ENCODE measurements at places on chromosomes 5 and 9.
A peak's percentile ranks its signal among the peaks of the same experiment; 100 is the strongest.

DNA sequence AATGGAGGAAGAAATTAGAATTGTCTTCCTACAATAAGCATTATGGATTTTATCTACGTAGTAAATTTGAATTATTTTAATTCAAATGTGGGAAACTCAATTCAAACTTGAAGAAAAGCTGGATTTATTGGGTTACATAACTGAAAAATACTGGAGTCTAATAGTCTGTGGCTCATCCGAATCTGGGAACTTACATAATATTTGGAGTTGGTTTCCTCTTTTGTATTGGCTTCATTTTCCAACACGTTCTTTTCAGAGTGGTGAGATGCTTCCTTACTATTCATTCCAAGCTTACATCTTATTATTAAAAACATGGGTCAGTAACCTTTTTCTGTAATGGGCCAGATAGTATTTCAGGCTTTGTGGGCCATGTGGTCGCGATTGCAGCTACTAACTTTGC, 164.8 kb downstream of the ARHGAP26 start:
- DNase-seq: no peak

- no peak for DNase-seq
These were observed 723.7 kb downstream of the PRELID2 start for GRCh38 chr5:145111420-145111819.

- no peak for DNase-seq
These were observed 88.0 kb downstream of the TENT4A start for GRCh38 chr5:6801236-6801635.

- DNase-seq: no peak
These were observed 13.5 kb upstream of the TSSK1B start for GRCh38 chr5:113448252-113448651.

DNA sequence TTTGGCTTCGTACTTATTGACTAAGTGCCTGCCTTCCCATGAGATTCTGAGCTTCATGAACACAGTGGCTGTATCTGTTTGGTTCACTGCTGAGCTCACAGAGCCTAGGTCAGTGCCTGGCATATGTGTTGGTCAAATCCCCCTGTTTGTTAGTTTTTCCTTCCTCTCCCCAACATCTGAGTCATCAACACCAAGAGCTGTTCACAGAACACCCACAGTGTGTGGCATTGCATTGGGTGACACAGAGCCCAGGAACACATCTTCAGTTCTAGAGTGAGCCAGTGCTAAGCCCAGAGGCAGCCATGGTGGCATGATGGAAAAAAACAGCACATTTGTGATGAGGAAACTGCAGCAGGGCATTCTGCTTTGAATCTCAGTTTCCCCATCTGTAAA, 294.6 kb downstream of the SEC61B start:
- no peak for DNase-seq

DNA sequence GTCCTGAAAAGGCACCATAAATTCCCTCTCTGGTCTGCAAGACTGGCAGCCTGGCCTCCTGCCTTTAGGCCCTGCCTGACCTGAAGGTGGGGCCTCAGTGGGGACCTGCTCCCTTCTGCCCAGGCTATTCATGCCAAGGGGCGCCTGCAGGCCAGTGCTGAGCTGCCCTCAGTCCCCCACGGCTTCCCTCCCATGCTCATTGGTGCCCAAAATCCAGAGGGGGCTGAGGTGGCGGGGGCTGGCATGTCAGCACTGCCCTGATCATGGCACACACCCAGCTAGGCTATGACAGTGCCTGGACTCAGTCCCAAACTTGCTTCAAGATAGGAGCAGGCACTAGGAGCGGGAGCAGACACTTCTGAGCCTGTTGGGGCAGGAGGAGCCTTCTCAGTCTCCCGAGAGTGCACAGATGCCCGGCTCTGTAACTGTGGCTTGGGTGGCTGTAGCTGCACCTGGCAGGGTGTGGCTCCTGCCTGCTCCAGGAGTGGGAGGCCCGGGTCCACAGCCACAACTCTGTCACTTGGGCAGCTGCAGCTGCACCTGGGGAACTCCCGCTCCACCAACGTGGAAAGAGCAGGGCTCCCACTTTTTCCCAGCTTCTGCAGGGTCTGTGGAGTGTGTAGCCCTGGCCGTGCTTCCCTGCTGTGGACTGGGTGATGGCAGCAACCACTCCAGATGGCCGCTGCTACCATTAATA, 49.0 kb downstream of the NDUFAF2 start:
- no peak for DNase-seq

GRCh38 chr9:15157381-15157780, 149.6 kb downstream of the TTC39B start:
- DNase-seq: no peak

GRCh38 chr9:112170235-112170634, 4.9 kb downstream of the SUSD1 start:
- DNase-seq: no peak

DNA sequence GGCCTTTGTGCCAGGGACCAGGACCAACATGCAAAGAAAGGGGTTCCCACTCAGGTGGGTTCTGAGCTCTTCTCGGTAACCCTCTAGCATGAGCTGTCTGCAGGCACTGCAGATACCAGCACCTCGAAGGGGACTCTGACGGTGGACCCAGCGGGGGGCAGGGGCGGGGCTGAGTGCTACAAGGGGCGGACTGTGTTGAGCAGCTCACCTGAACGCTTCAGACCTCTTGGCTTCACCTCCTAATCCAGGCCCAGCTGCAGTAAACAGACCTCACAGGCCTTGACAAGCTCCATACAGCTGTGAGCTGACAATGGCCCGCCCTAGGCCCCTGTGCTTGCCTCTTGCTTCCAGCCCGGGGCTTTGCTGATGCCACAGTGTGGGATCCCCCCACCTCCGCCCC, 48.4 kb downstream of the C9orf50 start:
- no peak for DNase-seq

GRCh38 chr9:81112627-81113452, 576.5 kb downstream of the TLE1 start:
- no peak for DNase-seq

- no peak for DNase-seq
These were observed 43.5 kb downstream of the LPAR1 start for GRCh38 chr9:110994771-110995241.

DNA sequence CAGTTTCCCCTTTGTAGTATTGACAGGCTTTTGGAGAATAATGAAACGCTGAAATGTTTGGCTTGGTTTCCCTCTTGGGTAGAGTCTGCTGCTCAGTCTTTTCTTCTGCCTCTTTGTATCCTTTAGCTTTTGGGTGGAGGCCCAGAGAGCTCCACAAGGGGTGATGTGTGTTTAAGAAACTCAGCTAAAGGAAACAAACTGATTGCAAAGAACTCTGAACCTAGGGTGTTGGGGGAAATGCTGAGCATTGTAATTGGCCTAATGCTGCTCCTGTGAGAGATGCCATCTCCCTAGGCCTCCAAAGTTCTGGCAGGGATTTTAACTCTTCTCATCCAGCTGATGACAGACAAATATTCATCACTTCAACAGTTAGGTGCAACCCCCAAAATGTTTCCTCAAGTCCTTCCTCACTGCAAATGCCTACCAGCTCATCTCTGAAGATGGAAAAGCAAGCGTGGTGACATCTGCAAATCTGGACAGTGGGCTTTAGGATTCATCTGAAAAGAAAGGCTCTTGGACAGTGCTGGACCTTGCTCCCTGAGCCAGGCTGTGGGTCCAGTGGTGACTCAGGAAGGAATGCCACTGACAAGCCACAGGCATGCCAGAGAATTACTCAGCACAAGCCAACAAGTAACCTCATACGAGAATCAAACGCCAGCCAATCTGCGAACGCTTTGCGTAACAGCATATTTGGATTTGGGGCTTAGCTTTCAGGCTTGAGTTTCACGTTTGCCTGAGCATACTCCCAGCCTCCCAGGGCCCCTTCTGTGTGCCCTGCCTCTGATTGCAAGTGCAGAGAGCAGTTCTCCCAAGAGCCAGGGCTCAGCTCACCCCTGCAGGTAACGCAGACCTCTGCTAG, 30.5 kb upstream of the ZSWIM6 start:
- DNase-seq: no peak

DNA sequence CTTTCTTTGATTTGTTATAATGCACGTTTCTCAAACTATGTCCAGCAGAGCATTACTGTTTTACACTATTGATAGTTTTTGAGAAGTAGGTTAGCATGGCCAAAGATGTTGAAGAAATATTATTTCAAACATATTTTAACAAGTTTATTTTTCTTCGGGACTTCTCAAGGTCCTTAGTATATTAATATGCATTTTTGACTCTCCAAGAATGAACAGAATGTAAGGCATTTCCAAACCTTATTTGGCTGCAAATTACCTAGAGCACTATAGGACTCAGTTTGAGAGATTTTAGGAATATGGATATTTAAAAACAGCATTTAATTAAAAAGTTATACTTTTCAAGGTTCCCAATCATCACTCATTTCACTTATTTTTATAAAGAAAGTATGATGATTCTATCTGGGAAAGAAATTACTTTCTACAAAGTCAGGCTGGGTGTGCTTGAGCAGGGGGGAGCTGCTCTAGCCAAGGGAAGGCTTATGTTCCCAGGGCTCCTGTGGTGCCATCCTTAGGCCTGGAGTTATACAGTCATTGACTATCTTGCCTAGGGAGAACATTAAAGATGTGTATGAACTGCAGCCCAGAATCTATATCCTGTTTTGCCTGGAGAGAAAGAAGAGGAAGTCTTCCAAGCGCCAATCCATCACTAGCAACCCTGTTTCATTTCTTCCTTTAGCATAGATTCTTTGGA, 27.6 kb upstream of the NREP start:
- no peak for DNase-seq

- no peak for DNase-seq
These were observed 13.8 kb downstream of the TBC1D2 start for GRCh38 chr9:98241357-98242300.

- no peak for DNase-seq
These were observed 21.0 kb downstream of the GLRX start for GRCh38 chr5:95801532-95801931.

DNA sequence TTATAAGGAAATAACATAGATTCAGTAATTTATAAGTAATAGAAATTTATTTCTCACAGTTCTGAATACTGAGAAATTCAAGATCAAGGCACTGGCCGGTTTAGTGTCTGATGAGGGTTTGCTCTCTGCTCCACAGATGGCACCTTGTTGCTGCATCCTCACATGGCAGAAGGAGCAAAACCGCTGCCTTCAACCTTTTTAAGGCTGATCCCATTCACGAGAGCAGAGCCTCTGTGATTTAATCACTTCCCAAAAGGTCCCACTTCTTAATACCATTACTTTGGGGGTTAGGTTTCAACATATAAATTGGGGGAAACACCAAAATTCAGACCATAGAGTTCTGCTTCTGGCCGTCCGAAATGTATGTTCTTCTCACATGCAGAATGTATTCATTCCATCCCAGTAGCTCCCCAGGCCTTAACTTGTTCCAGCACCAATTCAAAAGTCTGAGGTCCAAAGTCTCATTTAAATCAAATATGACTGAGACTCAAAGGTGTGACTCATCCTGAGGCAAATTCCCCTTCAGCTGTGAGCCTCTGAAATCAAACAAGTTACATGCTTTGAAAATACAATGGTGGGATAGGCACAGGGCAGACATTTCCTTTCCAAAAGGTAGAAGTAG, 30.6 kb downstream of the BAAT start:
- DNase-seq: no peak

DNA sequence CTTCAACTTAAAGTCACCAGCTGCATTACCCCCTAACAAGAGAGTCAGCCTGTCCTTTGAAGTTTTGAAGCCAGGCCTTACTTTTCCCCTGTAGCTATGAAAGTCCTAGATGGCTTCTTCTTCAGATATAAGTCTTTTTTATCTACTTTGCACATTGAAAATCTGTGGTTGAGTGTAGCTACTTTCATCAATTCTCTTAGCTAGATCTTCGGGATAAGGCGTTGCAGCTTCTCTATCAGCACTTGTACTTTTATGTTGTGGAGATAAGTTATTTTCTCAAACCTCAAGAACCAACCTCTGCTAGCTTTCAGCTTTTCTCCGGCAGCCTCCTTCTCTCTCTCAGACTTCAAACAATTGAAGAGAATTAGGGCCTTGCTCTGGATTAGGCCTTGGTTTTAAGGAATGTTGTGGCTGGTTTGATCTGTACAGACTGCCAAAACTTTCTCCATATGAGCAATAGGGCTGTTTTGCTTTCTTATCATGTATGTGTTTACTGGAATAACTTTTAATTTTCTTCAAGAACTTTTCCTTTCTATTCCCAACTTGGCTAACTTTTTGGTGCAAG, 21.6 kb downstream of the CATSPER3 start:
- DNase-seq: no peak

GRCh38 chr5:11130131-11130530, 369.1 kb upstream of the DAP start:
- DNase-seq: no peak

- no peak for DNase-seq
These were observed 468.1 kb downstream of the SPATA31D1 start for GRCh38 chr9:82456642-82457041.

DNA sequence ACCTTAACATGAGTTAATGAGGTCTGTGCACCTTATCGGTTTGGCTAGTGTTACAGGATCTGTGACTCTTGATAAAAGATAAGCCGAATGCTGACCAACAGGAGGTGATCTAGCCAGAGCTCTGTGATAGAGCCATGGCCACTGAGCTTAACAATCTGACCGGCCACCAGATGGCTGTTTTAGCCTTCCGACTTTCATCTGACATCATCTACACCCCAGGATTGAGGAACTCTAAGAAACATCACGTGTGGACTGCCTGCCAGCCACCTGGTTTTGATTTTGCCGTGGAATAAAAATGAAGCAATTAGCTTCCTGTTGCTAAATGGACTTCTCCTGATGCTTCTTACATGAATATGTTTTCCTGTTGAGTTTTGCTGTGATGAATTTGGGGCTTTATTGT, 281.3 kb downstream of the CEMIP2 start:
- no peak for DNase-seq

DNA sequence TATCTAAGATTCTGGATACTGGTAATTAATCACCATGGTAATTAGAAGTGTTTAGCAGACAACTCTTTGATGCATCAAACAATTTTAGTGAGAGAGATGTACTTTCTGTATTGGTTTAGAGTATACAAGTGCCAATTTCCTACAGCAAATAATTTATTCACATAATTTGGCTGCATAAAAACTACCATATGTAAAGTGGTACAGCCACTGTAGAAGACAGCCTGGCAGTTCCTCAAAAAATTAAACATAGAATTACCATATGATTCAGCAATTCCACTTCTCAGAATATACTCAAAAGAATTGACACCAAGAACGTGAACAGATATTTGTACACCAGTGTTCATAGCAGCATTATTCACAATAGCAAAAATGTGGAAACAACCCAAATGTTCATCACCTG, 36.2 kb downstream of the PHAX start:
- no peak for DNase-seq

GRCh38 chr5:42811591-42812446, at the start of gene SELENOP:
Gene SELENOP, minus strand, starts transcription at chr5:42811892. Its CDS starts 3,539 bp downstream, at chr5:42808353.
- peak; percentile 46 for DNase-seq

- no peak for DNase-seq
These were observed 65.8 kb downstream of the RAD23B start for GRCh38 chr9:107348836-107349235.

- DNase-seq: no peak
These were observed 234.1 kb downstream of the ADGRV1 start for GRCh38 chr5:90792725-90793124.
